ENCODE measurements at places on chromosomes 3 and 15.

DNA sequence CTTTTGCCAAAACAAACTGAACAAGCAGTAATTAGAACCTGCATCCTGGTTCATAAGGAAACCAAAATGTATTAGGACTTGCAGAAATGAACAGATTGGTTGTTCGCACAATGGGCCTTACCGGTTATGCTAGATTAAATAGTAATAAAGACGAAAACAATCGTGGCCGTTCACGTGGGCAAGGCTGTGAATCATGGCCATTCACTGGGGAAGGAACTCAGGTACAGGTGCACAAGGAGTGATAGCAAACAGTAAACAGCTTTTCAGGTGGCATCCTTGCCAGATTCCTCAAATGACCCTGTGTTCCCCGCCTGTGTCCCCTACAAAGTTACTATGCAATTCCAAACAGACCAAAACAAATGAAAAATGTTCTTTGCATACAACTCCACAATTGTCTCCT lies 8.2 kb downstream of the LRIG1 start:
- no peak for DNase-seq

DNA sequence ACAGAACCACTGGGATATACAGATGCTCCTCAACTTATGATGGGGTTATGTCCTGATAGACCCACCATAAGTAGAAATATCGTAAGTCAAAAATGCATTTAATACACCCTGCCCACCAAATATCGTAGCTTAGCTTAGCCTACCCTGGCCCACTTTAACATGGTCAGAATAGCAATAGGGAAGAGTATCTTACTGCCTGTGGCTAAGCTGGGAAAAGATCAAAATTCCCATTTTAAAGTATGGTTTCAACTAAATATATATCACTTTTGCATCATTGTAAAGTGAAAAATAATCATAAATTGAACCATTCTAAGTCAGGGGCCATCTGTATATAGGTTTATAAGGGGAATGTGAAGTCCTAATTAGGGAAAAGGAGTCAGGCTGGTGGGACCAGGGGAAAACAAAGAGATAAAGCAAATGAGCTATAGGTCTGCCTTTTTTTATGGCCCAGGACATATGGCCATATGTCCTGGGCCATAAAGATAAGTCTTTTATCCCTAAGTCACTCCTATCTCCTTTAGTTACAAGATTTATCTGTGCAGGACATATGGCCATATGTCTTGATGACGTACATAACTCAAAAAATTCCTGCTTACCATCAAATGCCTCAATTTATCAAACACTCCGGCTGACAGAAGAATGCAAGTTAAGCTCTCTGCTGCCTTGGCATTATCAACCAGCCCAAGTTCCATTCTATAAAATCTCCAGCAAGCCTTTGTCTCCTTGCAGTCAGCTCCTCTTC lies 11.2 kb downstream of the RTP3 start:
- no peak for DNase-seq

GRCh38 chr3:97950360-97950759 lies 21.9 kb downstream of the RIOX2 start:
- DNase-seq: no peak

- no peak for DNase-seq
These were observed 497.0 kb upstream of the TBL1XR1 start for GRCh38 chr3:177694316-177694715.

GRCh38 chr15:66751579-66751978 lies 49.5 kb downstream of the SMAD6 start:
- DNase-seq: no peak

DNA sequence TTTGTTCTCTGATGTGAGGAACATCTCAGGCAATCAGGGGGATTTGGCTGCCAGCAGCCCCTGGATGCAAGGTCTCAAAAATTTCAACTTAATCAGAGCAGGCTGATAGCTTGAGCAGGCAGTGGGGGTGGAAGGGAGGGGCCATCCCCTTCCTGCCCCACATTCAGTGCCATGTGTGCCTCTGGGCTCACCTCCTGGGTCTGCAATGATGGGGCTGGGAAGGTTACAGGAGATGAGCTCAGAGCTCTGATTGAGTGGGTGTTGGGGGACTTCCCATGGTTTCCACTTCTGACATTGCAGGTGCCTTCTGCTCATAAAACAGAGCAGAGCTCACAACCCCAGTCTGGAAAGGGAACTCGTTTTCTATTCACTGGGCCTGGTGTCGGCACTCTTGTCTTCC lies 37.0 kb downstream of the PARP16 start:
- DNase-seq: no peak

GRCh38 chr15:53559364-53560277 lies 199.8 kb downstream of the WDR72 start:
- DNase-seq: no peak

DNA sequence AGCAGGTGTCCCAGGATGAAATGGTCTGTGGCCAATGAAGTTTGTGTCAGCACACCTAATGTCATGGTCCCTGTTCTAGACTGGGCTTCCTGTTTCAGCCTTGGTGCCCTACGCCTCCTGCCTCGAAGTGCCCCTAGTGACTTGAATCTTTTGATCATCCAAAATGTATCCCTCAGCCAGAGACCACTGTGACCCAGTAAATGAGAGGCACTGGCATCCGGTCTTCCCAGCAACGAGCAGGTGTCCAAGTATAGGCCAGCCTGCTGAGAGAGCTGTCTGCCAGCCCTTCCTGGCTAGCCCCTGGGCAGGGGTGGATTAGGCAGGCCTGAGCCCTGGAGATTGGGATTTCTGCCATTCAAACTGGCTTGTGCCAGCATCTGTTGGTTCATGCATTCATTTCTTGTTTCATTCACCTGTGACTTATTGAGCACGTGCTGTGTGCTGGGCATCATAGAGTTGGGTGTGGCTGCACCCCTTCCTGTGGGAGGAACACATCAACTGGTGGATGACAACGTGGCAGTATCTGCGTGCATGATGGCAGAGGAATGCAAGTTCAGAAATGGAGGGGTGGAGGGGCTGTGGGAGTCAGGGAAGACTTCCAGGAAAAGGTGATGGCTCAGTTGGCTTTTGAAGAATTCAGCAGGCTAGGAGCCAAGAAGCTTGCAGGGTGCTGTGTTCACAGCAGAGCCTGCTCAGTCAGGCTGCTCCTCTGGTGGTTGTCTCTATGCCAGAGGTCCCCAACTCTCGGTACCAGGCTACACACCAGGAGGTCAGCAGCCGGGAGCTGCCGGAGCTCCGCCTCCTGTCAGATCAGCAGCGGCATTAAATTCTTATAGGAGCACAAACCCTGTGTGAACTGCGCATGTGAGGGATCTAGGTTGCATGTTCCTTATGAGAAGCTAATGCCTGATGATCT lies 21.6 kb downstream of the ESYT3 start:
- no peak for DNase-seq

GRCh38 chr3:124084022-124084881 lies 92.3 kb upstream of the ROPN1 start:
- no peak for DNase-seq

DNA sequence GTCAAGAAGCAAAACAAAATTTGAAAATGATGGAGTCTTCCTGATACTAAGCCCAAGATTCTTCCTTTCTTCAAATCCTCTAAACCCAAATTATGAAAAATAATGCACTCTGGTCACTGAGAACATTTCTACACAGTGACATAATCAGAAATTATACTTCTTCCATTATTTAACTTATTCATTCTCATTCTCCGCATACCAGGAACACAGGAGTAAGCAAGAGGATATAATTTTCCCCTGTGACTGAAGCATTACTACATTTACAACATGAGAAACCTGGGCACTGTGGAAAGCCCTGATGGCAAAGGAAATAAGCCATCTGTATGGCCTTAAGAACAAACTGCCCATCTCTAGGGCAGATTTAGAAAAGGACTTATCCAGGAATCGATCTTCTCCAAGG lies 47.0 kb downstream of the EXD1 start:
- no peak for DNase-seq

- no peak for DNase-seq
These were observed 11.1 kb downstream of the TFG start for GRCh38 chr3:100720426-100720825.

- no peak for DNase-seq
These were observed 28.2 kb downstream of the NEK4 start for GRCh38 chr3:52742418-52743041.

GRCh38 chr3:189967254-189967865 lies 153.3 kb downstream of the P3H2 start:
- no peak for DNase-seq

GRCh38 chr15:73284090-73284716 lies 84.6 kb downstream of the HCN4 start:
- no peak for DNase-seq

GRCh38 chr3:100004931-100005330 lies 109.4 kb downstream of the FILIP1L start:
- DNase-seq: no peak

DNA sequence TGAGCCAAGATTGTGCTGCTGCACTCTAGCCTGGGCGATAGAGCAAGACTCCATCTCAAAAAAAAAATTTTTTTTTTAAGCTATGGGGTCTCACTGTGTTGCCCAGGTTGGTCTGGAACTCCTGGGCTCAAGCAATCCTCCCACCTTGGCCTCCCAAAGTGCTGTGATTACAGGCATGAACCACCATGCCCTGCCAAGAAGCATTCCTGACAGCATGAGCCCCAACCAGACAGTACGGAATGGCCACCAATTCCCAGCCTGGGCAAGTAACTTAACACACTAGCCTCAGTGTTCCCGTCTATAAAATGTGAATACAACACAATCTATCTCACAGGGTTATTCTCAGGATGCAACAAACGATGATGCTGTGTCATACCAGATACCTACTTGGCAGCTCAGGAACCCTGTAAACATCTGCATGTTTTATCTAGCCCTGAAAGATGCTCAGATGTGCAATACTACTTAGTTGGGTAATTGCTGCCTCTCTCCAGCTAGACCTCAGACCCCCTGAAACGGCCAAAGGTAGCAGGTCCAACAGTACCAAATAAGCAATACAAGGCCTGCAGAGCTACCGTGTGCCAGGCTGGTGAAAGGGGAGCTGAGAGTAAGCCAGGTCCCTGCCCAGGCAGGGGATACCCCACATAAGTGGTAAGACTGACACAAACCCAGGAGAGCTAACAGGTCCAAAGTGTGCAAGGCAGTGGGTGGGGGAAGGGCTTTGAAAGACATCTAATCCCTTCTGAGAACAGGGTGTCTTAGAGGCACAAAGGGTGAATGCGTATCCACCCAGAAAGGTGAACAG lies 1.9 kb downstream of the TKT start:
- no peak for DNase-seq

- DNase-seq: no peak
These were observed 656.3 kb downstream of the ZNF385D start for GRCh38 chr3:21094686-21095085.

GRCh38 chr3:131738095-131738494 lies 235.3 kb upstream of the MRPL3 start:
- DNase-seq: no peak

DNA sequence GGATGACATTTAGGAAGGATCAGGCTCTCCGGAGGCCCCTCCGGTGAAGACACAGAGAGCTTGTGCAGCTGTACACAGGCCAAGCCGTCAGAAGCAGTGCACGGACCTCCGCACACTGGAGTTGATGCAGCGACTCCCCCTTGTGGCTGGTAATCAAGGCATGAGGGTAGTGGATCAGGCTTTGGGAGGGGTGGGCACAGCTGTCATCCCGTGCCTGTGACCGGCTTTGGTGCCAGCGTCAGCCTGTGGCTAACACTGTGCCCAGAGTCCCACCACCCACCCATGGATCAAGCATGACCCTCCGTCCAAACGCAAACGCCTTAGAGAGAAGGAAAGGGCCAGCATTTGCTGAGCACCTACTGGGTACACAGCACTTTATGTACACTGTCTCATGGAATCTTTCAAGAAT lies 8.2 kb upstream of the GRIP2 start:
- no peak for DNase-seq

DNA sequence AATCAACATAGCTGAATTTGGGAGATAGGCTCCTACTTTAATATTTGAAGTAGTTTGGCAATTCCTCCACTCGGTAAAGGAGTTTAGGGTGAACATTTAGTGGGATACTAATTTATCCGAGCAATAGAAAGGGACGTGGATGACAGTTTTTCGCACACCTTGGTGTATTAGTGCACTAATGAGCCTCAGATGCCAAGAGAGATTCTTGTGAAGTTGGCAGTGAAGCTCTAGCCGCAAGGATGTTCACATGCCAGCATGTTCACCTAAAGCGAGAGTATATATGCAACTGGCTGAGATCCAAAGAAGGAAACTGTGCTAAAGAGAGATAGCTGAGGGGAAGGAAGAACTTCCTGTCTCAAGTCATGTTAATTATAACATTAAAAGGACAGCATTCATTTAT lies 58.5 kb downstream of the TGFBR2 start:
- no peak for DNase-seq

- DNase-seq: no peak
These were observed 217.9 kb downstream of the SNRPN start for GRCh38 chr15:25172691-25173090.

GRCh38 chr3:188400494-188401243 lies 246.7 kb downstream of the LPP start:
- DNase-seq: no peak

GRCh38 chr3:64457811-64458210 lies 230.0 kb downstream of the ADAMTS9 start:
- DNase-seq: no peak

GRCh38 chr3:184746131-184747120 lies 34.6 kb upstream of the MAGEF1 start:
- no peak for DNase-seq

GRCh38 chr15:67906382-67906781 lies 66.5 kb upstream of the RNU6-1 start:
- DNase-seq: no peak

- no peak for DNase-seq
These were observed 37.7 kb downstream of the ZDHHC23 start for GRCh38 chr3:113985541-113985940.

DNA sequence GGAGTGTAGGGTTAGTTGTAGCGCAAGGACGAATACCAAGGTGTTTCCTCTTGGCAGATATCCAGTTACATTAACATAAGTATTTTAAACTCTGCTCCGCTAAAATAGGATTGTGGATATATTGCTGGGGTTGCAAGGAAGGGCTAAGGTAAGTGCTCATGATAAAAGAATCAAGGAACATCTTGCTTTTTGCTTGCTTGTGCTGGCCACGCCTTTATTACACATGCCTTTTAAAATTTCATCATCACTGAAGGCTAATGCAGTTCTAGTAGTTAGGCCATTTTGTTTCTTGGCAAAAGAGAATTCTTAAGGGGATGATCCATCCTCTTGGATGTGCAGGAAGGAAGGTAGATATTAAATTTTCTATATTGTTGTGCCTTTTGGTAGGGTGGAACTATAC lies 415.6 kb upstream of the TPM1 start:
- no peak for DNase-seq

DNA sequence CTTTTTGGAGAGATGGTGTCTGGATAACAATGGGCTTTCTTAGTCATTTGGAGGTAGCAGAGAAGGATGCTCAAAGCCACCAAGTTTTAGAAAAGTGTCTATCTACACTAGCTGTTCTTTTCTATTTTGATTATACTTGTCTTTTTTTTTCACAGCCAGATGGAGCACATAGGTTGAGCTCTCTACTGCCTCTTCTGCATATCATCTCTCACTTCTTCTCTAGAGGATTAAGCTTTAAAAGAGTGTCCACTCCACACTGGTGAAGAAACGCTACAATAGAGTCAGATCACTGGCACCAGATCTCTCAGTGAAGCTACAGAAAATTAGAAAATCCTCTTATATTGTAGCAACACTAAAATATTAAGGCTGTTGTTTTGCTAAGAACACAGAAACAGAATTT lies 145.3 kb upstream of the MBNL1 start:
- no peak for DNase-seq

GRCh38 chr15:101354891-101355623 lies 60.0 kb upstream of the SNRPA1 start:
- DNase-seq: no peak

Measured in stimulated activated CD8-positive, alpha-beta memory T cell treated with anti-CD3 and anti-CD28 coated beads, Interleukin-15, amount 100 ng/mL, for 1 hour (primary cell).